ENCODE measurements at places on chromosomes 3 and 15. TPM values are rescaled to one million over a fixed set of nuclear protein-coding genes. Genes with fewer than 3 reads are reported as not detected.

Gene IQCF5
- total RNA-seq, result not detected

Gene PLCB2
- 5.7 TPM for total RNA-seq

Gene ZIC4
- not detected for total RNA-seq

Gene MYL3
- not detected for total RNA-seq

Gene WWTR1
- 6.8 TPM for total RNA-seq

Gene PLAAT1
- not detected for total RNA-seq

Gene KLF13
- total RNA-seq, result 68.9 TPM

Gene IL5RA
- total RNA-seq, result 0.15 TPM

GRCh38 chr15:36791844-36792571, 212.6 kb downstream of the CDIN1 start:
- H3K4me3 ChIP-seq, result no peak overlapping the region
- H3K27ac ChIP-seq, result no peak overlapping the region
- no peaks in the 10 kb centered on the region for H3K36me3 ChIP-seq
- DNase-seq, result no peak
- no peaks in the 10 kb centered on the region for H3K4me1 ChIP-seq
- H3K27me3 ChIP-seq, result no peaks in the 10 kb centered on the region

DNA sequence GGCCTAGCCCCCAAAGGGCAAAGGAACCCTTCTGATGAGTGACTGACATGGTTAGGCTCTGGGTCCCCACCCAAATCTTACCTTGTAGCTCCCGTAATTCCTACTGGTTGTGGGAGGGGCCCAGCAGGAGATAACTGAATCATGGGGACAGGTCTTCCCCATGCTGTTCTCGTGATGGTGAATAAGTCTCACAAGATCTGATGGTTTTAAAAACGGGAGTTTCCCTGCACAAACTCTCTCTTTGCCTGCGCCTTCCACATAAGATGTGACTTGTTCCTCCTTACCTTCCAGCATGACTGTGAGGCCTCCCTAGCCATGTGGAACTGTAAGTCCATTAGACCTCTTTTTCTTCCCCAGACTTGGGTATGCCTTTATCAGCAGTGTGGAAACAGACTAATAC, 16.9 kb downstream of the TKT start:
- no peak for DNase-seq
- peak overlapping the region; percentile 87 for H3K27ac ChIP-seq
- peaks cover 19% of the 10 kb centered on the region for H3K4me1 ChIP-seq

- no peaks in the 10 kb centered on the region for H3K36me3 ChIP-seq
- H3K27ac ChIP-seq, result no peak overlapping the region
- H3K4me1 ChIP-seq, result no peaks in the 10 kb centered on the region
- no peak overlapping the region for H3K4me3 ChIP-seq
These were observed 50.4 kb upstream of the FILIP1L start for GRCh38 chr3:100164743-100165142.

DNA sequence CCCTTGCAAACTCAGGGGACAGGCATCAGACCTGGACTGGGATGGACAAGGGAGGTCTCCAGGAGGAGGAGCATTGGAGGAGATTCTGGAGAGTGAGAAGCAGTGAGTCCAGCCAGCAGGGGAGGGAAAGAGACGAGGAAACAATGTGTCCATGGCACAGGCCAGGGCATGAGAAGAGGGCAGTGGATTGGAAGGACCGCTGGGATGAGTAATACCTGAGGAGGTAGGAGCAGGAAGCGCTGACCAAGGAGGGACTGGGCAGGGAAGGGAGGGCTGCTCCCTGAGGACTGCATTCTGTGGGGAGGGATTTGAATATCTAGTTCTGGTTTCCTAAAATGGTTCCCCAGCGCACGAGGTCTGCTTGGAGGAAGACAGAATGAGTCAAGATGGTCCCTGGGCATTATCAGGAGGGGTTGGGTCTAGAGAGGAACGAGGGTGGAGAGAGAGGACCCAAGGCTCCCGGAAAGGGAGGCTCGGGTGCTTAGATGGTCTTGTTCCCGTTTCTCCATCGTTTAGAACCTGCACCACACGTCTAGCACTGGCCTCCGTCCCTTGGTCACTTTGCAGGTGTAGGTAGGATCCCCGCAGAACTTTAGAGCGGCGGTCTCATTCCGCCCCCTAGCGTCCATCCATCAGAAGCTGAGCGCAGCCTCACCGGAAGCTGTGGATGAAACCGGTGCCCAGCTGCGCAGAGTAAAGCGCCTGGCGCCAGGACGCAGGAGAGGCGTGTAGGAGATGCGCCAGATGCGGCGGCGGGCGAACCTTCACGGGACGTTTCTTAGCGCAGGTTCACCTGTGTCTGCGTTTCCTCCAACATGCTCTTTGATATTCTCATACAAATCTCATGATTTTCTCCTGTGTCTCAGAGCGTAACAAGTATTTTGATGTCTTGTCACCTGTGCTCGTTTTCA, 190.7 kb upstream of the NDN start:
- H3K36me3 ChIP-seq, result no peaks in the 10 kb centered on the region
- no peaks in the 10 kb centered on the region for H3K4me1 ChIP-seq
- H3K27ac ChIP-seq, result no peak overlapping the region
- no peaks in the 10 kb centered on the region for H3K27me3 ChIP-seq

- H3K27ac ChIP-seq, result no peak overlapping the region
- no peaks in the 10 kb centered on the region for H3K36me3 ChIP-seq
- H3K4me3 ChIP-seq, result no peak overlapping the region
- no peak for DNase-seq
These were observed 52.7 kb downstream of the NFKBIZ start for GRCh38 chr3:101902041-101902440.

DNA sequence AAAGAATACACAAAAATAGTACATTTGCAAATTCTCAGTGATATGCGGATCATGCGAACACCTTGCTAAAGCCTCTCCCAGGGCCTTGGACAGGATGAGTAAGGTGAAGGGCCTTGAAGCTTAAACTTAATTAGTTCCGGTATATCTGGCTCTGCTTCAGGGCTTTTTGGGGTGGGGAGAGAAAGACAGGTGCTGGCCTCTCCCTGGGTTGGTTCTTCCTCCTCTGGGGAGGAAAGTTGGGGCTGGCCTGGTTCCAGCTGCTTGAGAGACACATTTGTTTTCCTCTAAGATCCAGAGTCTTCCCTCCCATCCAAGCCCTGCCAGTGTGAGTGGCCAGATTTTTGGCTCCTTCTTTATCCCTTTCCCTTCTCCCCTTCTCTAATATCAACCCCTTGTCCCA, 64.7 kb upstream of the EPHB3 start:
- H3K27me3 ChIP-seq, result peaks cover 5% of the 10 kb centered on the region
- peak; percentile 47 for DNase-seq
- no peaks in the 10 kb centered on the region for H3K4me1 ChIP-seq
- H3K4me3 ChIP-seq, result no peak overlapping the region

- no peak for DNase-seq
- no peak overlapping the region for H3K4me3 ChIP-seq
- no peak overlapping the region for H3K27ac ChIP-seq
- H3K4me1 ChIP-seq, result peaks cover 4% of the 10 kb centered on the region
- H3K27me3 ChIP-seq, result no peaks in the 10 kb centered on the region
These were observed 416.0 kb downstream of the SHQ1 start for GRCh38 chr3:72432246-72432645.

GRCh38 chr3:150068440-150069153, 97.9 kb upstream of the PFN2 start:
- no peak for DNase-seq
- no peak overlapping the region for H3K27ac ChIP-seq
- no peaks in the 10 kb centered on the region for H3K27me3 ChIP-seq
- no peaks in the 10 kb centered on the region for H3K4me1 ChIP-seq

GRCh38 chr3:159964166-159964973, 24.3 kb upstream of the IL12A start:
- no peak for DNase-seq
- no peaks in the 10 kb centered on the region for H3K4me1 ChIP-seq

GRCh38 chr3:90184861-90185260, 1077.4 kb downstream of the EPHA3 start:
- no peaks in the 10 kb centered on the region for H3K27me3 ChIP-seq
- no peak for DNase-seq
- H3K36me3 ChIP-seq, result no peaks in the 10 kb centered on the region
- H3K27ac ChIP-seq, result no peak overlapping the region
- H3K4me1 ChIP-seq, result no peaks in the 10 kb centered on the region
- H3K4me3 ChIP-seq, result no peak overlapping the region

- no peaks in the 10 kb centered on the region for H3K4me1 ChIP-seq
- DNase-seq, result no peak
- H3K4me3 ChIP-seq, result no peak overlapping the region
These were observed 74.3 kb downstream of the FBLN2 start for GRCh38 chr3:13623101-13623654.

- no peak for DNase-seq
- H3K27ac ChIP-seq, result no peak overlapping the region
- H3K36me3 ChIP-seq, result no peaks in the 10 kb centered on the region
- H3K27me3 ChIP-seq, result peaks cover 9% of the 10 kb centered on the region
- H3K4me3 ChIP-seq, result no peak overlapping the region
- H3K4me1 ChIP-seq, result no peaks in the 10 kb centered on the region
These were observed 4.8 kb downstream of the ADAMTSL3 start for GRCh38 chr15:83658430-83659416.

GRCh38 chr15:81326466-81327212, 2.7 kb upstream of the STARD5 start:
- peaks cover 5% of the 10 kb centered on the region for H3K4me1 ChIP-seq
- no peak for DNase-seq
- H3K27me3 ChIP-seq, result no peaks in the 10 kb centered on the region
- H3K4me3 ChIP-seq, result no peak overlapping the region
- H3K27ac ChIP-seq, result no peak overlapping the region

DNA sequence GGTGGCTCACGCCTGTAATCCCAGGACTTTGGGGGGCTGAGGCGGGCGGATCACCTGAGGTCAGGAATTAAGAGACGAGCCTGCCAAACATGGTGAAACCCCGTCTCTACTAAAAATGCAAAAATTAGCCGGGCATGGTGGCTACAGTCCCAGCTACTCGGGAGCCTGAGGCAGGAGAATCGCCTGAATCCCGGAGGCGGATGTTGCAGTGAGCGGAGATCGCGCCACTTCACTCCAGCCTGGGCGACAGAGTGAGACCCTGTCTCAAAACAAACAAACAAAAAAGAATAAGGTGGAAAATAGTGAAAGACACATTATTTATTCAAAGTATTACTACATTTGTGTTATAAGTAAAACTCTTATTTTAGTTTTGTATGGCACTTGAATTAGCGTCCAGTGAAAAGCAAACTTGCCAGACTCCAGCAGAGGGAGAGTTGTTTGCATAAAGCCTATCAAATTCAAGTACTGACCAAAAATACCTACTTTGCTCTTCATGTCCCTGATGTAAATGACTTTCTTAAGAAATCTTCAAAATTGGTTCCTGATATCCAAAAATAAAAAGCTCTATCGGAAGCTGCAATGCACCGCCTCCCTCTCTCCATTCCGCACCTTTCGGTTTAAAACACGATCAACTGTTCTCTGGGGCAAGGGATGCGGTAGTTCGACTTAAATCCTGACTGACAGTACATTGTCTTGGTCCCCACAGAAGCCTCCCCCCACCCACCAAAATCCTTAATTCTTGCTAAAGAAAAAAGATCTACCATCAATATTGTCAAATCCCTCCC, 1.2 kb downstream of the TRPM7 start:
- peak overlapping the region; percentile 84 for H3K4me3 ChIP-seq
- H3K27ac ChIP-seq, result peak overlapping the region; percentile 97
- no peaks in the 10 kb centered on the region for H3K36me3 ChIP-seq
- H3K4me1 ChIP-seq, result peaks cover 4% of the 10 kb centered on the region
- no peaks in the 10 kb centered on the region for H3K27me3 ChIP-seq

DNA sequence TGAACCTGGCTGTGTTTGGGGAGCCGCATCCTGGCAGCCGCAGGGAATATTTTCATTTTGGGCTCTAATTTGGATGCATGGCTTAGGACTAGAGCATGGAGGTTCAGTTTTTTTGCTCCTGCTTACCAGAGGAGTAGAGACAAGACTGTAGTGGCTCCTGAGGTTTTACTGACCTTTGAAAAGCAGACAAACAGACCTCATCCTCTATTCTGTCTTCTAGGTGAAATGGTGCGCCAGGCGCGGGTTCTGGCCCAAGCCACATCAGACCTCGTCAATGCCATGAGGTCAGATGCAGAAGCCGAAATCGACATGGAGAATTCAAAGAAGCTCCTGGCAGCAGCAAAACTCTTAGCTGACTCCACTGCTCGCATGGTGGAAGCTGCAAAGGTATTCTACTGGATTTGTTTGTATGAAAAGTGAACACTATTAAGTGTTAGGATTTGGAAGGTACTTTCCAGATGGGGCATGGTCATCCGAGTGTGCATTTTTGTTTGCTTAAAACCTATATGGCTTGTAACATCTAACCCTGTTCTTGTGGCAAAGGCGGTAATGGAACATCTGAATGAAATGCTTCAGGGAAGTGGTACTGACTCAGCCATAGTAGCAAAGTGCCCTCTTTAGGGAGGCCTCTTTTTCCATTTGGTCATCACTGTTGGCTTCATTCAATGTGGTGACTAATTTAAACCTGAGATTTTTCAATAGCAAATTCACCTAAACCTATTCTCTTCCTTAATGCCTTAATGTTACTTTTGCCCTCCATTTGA, 330.7 kb upstream of the TPM1 start:
- no peak for DNase-seq

DNA sequence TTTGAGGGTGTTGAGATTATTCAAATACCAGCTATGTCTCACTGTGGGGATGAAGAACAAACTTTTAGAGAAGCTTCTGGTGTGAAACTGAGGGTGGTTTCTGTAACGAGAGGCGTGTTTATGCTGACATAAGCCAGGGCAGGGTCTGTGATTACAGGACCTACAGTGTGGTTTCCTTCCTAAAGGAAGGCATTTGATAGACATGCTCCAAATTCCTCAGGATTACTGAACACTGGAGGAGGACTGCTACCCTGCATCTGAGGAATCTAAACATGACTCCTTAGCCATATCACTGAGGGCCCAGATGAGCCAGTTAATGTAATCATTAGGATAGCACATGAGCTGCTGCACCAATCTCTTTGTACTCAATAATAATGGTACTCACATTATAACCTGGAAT, 328.4 kb upstream of the UMPS start:
- H3K36me3 ChIP-seq, result no peaks in the 10 kb centered on the region
- H3K4me1 ChIP-seq, result no peaks in the 10 kb centered on the region
- no peaks in the 10 kb centered on the region for H3K27me3 ChIP-seq
- H3K4me3 ChIP-seq, result no peak overlapping the region

GRCh38 chr3:127012091-127012490, 29.2 kb downstream of the PLXNA1 start:
- no peak for DNase-seq
- H3K27ac ChIP-seq, result no peak overlapping the region
- H3K4me1 ChIP-seq, result no peaks in the 10 kb centered on the region
- no peak overlapping the region for H3K4me3 ChIP-seq
- no peaks in the 10 kb centered on the region for H3K27me3 ChIP-seq

DNA sequence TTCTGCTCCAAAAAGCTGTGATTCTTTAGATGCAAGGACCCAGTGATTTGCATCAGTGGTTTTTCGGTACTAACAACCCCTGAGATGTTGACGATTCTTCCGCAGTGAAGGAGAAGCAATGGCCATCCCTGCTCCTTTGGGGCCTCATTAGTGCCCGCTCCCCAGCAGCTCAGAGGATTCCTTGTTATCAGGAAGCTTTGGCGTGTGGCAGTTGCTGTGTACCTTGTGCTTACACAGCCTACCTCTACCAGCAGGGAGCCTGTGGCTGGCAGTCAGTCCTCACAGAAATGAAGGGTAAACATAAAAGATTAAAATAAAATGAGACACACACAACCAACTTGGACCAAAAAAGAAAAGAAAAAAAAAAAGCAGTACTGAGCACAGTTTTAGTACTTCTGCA, 55.2 kb downstream of the CNTN3 start:
- no peaks in the 10 kb centered on the region for H3K36me3 ChIP-seq
- no peaks in the 10 kb centered on the region for H3K4me1 ChIP-seq
- DNase-seq, result no peak
- no peak overlapping the region for H3K4me3 ChIP-seq

- no peaks in the 10 kb centered on the region for H3K27me3 ChIP-seq
- peaks cover 6% of the 10 kb centered on the region for H3K4me1 ChIP-seq
- no peak for DNase-seq
- H3K4me3 ChIP-seq, result no peak overlapping the region
- H3K27ac ChIP-seq, result no peak overlapping the region
These were observed 263.5 kb downstream of the NFKBIZ start for GRCh38 chr3:102112704-102113230.
